ENCODE measurements at places on chromosomes 13 and 19. TPM values are rescaled to one million over a fixed set of nuclear protein-coding genes. Genes with fewer than 3 reads are reported as not detected.

CALR3 gene
- polyA plus RNA-seq: 0.25 TPM

DNA sequence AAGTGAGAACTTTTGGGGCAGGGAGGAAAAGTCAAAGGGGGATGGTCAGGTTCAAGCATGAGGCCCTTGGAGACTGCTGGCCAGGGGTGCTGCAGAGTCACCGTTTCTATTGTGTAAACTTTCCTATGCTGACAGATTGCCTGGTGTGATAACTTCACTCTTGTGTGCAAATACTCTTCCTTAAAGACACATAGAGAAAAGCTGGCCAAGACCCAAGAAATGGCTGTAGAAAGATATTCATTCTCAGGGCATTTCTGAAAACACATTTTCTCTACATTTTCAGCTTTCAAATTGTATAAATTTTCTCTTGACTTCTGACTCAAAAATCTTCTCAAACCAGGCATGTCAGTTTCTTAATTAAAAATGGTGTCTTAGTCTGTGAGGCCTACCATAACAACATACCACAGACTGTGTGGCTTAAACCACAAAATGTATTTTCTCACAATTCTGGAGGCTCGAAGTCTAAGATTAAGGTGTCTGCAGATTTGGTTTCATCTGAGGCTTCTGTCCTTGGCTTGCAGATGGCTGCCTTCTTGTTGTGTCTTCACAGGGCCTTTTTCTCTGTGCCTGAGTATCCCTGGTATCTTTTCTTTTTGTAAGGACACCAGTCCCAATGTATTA is 304.5 kb downstream of the KCNRG start:
- no peak for DNase-seq

GRCh38 chr13:56909896-56910600 is 230.7 kb upstream of the PRR20A start:
- no peak for DNase-seq

GRCh38 chr13:77919246-77919920 is 752 bp upstream of the EDNRB start:
- DNase-seq: peak; percentile 41

DNA sequence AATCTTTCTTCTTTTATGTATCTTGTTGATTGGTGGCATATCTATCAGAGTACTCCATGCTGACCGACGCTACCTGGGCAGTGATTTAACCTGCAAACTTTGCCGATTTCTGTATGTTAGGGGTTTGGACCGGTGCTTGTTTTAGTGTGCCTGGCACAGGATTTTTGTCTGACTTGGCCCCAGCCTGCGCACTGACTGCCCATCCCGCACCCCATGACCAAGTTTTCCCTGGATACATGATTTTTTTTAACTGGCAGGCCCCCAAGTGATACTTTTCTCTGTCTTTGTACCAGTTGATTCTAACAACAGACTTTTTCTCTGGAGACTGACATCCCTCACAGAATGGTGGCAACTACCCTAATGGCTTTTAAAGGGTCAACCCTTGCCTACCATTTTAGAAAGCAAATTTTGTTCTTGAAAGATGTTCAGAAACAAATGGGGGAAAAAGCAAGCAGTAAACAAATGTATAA is 69.0 kb upstream of the C1QTNF9B start:
- DNase-seq: no peak

PSENEN gene
- 61.6 TPM for polyA plus RNA-seq

DNA sequence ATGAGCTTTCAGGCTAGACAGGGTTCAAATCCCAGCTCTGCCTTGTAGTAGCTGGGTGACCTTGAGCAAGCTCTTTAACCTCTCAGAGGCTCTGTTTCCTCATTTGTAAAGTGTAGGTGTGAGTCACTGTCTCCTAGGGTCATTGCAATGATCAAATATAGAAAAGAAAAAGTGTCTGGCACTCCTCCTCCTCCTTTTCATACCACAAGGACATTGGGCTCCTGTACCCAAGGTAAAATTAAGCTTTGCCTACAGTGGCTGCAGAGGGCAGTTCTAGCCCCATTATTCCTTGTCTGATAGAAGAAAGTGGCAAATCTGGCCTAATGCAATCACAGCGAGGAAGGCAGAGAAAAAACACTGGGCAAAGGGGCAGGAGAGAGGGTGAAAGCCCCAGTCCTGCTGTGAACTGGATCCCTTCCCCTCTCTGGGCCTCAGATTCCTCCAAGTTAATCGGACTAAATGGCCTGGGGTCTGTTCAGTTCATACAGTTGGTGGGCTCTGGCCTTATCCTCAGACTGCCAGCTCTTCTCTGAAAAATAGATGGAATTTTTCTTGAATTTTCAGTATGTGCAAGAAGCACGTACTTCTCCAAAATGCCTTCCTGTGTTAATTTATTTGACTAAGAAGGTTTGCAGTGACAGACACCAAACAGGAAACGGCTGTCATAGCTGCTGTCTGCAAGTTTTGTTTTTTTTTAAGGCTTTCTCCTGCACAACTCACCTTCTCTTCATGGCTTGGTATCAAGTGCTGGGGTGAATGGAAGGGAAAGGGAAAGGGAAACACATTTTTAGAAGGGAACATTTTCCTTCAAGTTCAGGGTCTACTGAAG is 35.3 kb downstream of the RGCC start:
- DNase-seq: no peak
